SHP77 treated with DMSO at 0.1 percent for 48 hours (cell line): ENCODE measurements at places on chromosomes 2 and 18.

DNA sequence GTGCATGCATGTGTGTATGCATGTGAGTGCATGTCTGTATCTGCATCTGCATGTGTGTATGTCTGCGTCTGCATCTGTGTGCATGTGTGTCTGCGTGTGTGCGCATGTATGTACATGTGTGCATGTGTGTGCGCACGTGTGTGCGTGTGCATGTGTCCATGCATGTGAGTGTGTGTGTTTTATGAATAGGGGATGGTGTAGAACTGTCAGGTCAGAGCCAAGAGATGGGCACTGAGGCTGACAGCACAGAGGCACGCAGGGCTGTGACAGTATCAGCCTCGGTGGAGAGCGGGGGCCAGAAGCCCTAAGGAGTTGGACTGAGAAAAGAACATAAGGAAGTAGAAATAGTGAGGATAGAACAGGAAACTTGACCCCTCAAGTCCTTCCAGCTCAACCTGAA lies 494.0 kb upstream of the MYT1L start:
- no peak for DNase-seq

DNA sequence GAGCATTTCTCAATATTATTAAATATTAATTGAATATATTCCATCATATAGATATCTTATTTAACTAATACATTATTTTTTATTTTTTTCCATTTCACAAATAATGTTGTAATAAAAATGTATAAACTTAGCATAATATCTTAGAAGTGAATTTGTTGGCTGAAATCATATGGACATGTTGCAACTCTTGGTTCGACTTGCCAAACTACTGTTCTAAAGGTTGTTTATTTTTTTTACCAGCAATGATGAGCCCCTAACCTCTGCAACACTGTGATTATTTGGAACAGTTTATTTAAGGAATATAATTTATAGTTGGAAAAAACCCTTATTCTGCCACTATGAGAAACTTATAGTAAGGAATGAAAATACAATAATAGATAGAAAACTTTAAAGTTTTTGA lies 8.8 kb upstream of the NAB1 start:
- DNase-seq = no peak

DNA sequence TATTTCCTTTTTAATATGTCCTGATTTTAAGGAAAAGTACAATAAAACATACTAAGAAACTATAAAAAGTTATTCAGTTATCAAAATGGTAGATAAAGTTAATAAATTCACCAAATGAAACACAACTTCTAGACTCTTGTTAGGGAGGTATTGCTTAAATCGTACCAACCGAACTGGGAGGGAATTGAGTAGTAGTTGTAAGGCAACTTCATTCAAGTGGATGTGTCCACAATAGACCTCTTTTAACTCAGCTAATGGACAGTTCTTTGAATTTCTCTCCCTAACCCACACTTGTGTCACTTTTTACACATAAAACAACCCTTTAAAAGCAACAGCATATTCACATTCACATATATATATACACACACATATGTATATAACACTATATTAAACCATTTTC lies 49.1 kb upstream of the CALCRL start:
- no peak for DNase-seq

DNA sequence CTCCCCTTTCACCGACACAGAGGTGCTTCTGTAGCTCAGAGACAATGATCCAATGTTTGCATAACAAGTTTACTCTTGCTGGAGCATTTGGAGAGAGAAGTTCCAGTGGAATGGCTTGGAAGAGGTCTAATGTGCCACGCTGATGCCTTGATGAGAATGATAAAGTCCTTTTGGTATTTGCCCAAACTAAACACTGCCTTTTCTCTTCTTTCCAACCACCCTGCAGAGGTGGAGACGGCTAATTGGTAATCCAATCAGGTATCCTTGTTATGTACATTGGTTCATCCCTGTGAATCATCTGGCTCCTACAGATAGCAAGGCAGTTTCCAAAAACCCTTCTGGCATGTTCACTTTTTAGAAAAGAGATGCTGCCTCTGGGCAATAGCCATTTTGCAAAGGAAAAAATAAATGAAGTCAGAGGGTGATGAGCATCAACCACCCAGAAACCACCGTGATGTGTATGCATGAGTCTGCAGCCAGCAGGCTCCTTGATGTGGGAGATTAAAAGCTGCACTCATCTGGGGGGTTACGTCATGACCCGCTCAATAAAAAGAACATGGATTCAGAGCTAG lies 40.6 kb downstream of the KIAA2012 start:
- no peak for DNase-seq

GRCh38 chr2:223494942-223495341 lies 107.2 kb downstream of the SCG2 start:
- no peak for DNase-seq

- DNase-seq = peak; percentile 11
Observed at GRCh38 chr2:96089356-96090195, 26.8 kb downstream of the ADRA2B start.

DNA sequence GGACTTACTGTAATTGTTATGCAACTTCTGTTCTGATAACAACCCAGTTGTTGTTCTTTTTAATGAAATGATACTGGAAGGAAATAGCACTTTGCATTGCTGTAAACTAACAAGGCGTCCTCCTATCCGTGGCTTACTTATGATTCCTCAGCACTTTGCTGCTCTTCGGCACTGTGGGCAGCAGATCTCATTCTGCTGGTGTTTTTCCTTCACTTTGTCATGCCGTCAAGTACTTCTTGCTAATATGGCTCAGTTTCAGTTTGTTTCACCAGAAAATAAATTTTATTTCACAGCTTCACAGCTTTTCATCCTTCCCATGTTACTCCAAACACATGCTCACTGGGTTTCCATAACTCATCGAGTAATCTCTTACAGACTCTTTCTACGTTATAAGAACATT lies 289.3 kb downstream of the MEIS1 start:
- no peak for DNase-seq

DNA sequence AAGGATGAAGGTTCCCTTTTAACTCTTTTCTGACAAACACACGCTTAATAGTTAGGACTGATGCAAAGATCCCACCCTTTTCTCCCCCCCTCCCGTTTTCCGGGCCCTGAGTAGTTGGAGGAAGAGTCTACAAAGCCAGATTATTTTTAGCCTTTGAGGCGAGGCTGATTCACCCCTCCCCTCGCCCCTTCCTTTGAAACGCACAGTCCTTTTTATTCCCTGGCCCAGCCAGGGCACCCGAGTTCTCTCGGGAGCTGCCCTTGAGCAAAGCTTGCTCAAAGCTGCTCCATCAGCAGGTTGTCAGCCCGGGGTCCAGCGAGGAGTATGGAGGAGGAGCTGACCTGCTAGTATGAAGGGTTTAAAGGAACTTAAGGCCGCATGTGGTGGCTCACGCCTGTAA lies 47.1 kb upstream of the SPRED2 start:
- no peak for DNase-seq

DNA sequence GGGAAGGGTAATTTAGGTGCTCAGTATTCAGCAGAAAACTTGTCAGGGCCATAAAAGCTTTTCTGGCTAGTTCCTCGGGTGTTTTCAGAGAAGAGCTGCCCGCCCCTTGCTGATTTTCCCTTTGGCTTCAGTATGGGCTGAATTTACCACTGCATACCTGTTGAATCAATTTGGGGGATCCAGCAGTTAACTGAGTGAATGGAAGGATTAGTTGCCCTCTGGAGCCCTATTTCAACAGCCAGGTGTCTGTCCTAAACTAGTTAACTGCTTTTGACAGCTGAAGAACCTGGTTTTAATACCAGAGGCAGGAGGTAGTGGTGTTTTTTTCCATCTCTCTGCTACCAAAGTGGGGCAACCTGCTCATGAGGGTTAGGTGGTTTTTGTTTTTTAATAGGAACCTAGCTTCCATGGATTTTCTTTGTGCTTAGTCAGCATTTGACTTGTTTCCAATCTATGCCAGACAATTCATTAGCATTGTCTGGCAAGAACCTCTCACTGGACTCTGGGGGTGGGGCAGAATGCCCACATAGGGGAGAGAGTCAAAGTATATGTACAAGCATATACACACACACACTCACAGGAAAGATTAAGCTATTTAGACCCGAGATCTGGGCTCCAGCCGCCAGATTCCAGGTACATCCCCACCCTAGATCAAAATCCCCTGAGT lies 166.5 kb upstream of the SIX3 start:
- no peak for DNase-seq

DNA sequence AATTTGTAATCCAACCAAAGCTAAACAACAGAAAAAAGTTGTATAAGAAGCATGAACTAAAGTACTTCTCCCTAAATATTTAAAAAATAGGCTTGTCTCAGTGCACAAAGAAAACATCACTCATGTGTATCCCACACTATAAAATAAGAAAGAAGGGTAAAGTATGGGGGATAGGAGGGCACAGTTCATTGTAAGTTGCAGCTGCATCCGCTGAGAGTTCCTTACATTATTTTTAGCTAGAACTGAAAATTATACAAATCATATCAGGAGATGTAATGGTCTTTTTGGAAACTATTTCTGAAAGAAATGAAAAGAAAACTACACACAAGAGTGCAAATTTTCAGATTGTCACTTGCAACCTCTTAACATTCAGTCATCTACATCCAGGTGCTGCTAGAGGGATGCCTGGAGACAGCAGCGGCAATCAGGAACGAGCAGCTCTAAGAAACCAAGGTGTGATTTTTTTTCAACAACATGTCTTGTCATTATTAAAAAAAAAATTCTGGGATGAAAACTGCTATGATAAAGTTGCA lies 273.6 kb downstream of the ASXL3 start:
- DNase-seq = no peak

GRCh38 chr2:235666213-235666781 lies 172.5 kb downstream of the AGAP1 start:
- DNase-seq = peak; percentile 63

GRCh38 chr2:28647682-28648081 lies 103.9 kb upstream of the PPP1CB start:
- DNase-seq = no peak

DNA sequence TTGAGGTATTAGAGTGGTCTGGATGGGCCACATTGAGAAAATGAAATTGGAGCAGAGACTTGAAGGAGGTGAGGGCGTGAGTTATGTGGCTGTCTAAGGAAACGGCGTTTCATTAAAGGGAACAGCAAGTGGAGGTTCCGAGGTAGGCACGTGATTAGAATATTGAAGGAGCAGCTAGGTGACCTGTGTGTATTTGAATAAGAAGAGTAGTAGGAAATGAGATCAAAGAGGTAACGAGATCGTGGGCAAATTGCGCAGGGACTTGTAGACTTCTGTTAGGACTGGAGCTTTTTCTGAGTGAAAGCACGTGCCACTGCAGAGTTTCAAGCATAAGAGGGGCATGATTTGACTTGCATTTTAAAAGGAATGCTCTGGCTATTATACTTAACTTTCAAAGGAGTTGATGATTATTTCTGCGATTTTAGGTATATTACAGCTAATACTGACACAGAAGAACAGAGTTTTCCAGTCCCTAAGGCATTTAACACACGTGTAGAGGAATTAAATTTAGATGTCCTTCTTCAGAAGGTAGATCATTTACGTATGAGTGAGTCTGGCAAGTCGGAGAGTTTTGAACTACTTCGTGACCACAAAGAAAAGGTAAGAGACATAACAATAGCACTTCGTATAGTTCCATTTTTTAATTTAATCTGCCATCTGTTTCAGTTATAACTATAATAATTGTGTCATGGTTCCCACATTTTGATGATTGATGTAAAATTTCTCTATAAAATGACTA lies 48.7 kb downstream of the RMDN2 start:
- no peak for DNase-seq

DNA sequence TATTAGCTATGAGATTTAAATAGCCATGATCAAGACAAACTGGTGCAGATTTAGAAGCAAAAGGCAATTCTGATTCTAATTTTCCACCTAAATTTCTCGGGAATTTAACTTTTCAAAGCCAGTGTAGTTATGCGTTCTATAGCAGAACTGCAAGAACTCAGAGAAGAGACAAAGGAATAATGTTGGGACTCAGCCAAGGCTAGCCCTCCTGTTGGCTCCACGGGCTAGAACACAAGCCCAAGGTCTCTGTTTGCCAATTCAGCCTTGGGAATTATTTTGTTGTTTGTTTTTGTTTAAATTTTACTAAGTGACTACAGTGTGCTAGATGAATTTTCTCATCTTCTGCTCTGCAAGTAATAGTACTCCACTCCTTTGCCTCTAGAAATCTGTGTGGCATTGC lies 121.2 kb downstream of the CACNB4 start:
- no peak for DNase-seq

DNA sequence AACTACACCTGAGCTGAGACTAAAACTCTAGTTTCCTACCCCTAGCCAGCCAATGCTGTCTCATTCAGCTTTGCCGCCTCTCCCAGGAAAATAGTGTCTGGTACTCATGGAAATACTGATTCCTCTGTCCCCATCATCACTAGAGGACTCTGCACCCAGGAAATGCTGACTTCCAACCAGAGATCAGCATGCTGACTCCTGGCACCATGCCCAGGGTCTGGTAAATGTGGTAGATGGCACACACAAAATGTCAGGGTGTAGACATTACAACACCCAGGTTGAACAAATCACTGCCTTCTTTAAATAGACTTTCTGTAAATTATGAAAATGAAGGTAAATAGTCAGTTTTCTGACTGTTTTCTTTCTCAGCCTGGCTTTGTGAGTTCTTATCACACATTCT lies 307.3 kb upstream of the CHAC2 start:
- peak; percentile 77 for DNase-seq

DNA sequence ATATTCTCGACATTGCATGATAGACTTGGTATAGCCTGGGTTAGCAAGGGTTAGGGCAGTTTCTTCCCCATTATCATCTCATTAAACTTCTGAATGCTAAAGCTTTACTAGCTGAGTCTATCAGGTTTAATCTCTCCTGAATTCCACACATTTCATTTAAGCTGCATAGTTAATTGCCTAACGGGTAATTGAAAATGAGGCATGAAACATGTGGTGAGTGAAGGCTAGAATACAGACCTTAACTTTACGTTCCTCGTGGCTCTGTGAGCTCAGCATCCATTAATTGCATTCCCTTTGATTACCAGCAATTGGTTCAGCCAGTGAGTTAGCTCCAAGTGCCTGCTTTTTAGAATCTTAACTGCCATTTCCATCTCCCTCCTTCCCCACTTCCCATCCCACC lies 126.5 kb upstream of the MEX3C start:
- DNase-seq = no peak

- DNase-seq = no peak
Observed at GRCh38 chr2:105081006-105081601, 43.2 kb downstream of the MRPS9 start.

DNA sequence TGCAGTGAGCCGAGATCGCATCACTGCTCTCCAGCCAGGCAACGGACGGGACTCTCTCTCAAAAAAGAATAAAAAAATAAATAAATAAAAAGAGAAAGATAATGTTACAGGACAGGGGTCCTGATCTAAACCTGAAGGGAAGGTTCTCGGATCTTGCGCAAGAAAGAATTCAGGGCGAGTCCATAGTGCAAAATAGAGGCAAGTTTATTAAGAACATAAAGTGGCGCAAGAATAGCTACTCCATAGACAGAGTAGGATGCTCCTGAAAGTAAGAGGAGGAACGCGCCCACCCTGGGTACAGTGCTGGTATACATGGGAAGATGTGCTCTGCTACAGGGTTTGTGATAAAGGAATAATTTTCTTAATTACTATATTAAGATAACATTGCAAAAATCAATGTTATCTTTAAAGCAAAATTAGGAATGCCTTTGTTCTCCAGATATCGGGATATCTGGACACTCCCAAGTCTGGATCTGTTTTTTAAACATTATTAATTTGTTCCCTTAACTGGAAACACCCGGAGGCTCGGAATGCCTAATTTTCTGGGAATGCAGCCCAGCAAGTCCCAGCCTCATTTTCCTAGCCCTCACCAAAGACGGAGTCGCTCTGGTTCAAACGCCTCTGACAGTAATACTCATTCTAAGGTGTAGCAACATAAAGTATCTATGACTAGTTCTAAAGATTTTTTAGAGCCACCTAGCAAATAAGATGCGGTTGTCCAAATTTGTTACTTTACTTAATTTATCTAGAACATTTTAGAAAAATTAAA lies 38.8 kb downstream of the ACSL3 start:
- no peak for DNase-seq
